ENCODE measurements at places on chromosomes 11 and 22.

DNA sequence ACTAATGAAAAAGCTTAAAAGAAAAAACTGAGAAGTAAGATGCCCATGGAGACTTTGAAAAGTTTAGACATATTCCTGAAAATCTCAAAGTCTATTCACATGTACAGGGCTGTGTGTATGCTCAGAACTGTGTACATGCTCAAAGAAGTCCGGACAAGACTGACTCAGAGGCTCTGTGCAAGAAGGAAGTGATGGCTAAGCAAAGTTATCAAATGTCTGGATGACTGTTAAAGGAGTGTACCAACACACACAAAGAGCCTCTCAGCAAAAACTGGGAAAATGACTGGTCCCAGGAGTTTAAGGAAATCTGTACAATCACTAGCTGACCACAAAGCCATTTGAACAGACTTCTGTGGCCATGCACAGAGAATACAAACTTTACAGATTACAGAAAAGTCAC is 33.1 kb upstream of the ARHGAP32 start:
- no peak for DNase-seq

- DNase-seq = no peak
Measured at GRCh38 chr22:37402184-37402506, 25.1 kb downstream of the ELFN2 start.

- DNase-seq = no peak
Measured at GRCh38 chr11:47863189-47863897, 15.2 kb upstream of the NUP160 start.

DNA sequence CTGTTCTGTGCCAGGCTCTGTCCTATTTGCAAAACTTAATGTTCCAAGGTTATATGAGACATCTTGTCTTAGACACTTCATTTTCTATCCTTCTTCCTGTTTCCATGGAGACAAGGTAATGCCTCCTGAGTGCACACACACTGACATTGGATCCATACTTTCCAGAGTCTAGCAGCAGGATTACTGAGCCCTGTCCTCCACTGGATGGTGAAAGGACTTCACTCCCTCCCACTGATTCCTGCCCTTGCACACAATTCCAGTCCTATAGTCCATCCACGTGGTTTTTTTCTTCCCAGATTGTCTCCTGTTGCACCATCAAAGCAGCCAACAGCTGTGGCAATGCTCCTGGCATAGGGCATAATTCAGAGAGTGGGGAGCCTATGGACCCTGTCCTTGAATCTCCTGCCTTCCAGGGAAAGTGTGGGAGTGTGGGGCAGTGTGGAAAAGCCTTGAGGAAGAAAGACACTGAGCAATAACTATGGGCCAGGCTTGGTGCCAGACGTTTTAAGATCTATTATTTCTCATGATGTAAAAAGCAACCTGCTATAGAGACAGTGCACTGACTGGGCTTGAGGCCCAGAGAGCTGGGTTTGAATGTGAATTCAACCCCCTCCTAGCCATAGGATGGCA is 31.3 kb downstream of the SERPINH1 start:
- DNase-seq = no peak

- DNase-seq = no peak
Measured at GRCh38 chr11:110513259-110513801, 83.6 kb downstream of the FDX1 start.

GRCh38 chr22:49525801-49526535 is 301.7 kb downstream of the BRD1 start:
- DNase-seq = no peak

DNA sequence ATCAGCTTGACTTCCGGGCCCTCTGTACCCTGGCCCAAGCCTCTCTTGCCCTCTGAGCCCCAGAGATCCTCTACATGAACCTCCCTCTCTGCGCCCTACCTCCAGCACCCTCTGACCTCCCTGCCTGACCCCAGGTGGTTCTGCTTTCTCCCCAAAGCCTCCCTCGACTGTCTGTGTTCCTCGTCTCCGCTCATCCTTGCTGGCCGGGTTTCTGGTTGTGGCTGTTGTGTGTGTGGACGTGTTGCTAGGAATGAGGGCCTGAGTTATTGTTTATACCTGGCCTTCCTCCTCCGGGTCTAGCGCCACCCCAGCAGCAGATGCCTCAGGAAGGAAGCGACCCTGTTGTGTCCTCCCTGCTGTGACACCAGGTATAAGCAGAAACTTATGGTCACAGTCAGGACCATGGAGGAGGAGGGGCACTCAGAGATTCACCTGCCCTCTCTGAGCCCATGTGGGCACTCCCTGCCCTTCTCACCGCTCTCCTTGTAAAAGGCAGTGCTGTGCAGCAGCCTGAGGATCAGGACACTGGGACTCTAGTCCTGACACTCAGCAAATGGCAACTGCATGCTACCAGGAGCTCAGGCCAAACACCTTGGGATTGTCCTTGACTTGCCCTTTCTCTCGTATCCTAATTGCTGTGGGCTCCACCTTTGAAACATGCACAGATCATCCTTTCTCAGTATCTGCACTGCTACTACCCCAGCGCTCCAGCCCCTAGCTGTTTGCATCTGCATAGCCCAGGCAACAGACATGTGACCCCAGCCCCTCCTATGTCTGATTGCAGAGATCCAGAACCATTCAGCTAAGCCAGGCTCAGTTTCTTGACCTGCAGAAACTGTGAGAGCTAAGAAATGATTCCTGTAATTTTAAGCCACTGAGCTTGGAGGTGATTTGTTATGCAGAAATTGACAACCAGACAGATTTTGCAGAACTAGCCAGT is 140.1 kb downstream of the ST3GAL4 start:
- DNase-seq = no peak

- no peak for DNase-seq
Measured at GRCh38 chr22:39239561-39240423, 5.0 kb downstream of the PDGFB start.

GRCh38 chr11:88814076-88814475 is 251.7 kb downstream of the GRM5 start:
- no peak for DNase-seq

DNA sequence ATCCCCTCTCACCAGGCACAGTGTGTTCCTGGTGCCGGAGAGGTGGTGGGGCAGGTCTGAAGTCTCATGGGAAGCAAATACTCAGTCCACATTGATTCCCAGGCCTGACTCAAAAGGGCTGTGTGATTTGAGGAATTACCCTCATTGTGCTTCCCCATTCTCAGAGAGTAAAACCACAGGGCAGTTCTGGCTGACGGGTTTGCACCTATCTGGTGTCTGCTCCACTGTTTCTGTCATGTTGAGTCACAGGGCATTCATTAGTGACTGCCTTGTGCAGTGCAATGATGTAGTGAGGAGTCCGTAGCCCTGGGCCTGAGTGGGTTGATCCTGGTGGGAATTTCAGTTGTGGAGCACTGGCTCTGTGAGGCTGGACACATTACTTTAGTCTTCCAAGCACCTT is 85.2 kb upstream of the ARHGAP20 start:
- DNase-seq = no peak

DNA sequence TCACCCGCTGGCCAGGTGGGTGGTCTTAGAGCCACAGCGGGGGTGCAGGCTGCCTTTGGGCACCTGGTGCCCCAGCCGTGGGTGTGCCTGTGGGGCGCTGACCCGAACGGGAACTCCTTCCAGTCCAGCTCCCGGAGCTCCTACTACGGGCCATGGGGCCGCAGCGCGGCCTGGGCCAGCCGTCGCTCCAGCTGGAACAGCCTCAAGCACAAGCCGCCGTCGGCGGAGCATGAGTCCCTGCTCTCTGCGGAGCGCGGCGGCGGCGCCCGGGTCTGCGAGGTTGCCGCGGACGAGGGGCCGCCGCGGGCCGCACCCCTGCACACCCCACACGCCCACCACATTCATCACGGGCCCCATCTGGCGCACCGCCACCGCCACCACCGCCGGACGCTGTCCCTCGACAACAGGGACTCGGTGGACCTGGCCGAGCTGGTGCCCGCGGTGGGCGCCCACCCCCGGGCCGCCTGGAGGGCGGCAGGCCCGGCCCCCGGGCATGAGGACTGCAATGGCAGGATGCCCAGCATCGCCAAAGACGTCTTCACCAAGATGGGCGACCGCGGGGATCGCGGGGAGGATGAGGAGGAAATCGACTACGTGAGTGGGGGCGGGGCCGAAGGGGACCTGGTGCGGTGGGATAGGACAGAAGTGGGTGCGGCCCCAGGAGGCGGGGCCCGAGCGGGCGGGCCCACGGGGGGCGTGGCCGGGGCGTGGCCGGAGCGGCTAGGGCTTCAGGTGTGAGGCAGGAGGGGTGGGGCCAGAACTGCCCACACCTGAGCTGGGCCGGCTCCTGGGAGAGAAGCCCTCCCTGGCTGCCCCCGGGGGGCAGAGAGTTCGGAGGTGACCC is 91.5 kb downstream of the CACNA1I start:
- no peak for DNase-seq

- no peak for DNase-seq
Measured at GRCh38 chr11:125923012-125923579, 18.8 kb downstream of the DDX25 start.

DNA sequence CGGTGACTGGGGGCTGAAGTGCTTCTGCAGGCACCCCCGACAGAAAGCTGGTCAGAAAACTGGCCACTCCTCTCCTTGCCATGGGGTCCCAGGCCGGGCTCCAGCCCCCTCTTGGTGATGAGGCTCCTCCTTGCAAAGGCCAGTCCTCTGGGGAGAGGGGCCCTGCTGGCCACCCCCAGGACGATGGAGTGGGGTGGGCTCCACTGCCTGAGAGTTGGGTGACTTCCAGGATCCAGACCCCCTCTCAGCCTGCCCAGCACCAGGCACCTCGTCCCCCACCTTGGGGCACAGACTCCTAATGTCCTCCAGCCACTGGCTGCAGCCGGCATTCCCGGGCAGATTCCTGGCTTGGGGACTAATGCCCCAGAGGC is 441 bp upstream of the RPS6KA4 start:
- DNase-seq = no peak

GRCh38 chr11:31089117-31089516 is 280.4 kb downstream of the DCDC1 start:
- DNase-seq = no peak

DNA sequence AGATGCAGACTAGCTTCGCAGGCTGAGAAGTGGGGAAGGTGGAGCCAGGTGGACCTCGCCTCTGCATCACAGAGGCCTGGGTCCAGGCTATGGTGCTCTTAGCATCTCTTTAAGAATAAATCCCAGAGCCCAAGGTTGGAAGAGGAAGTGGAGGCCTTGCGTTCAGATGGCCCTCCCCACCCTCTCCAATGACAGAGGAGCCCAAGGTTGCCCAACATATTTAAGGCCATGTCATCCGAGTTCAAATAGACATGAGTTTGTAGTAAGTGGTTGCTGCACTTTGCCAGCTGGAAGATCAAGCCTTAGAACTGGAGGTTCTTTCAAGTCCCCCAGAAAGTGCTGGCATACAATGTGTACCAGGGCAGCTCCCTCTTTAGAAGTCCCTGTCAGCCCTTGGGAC is 47.1 kb upstream of the HORMAD2 start:
- no peak for DNase-seq

- DNase-seq = no peak
Measured at GRCh38 chr11:29161191-29161590, 855.6 kb downstream of the KCNA4 start.

- no peak for DNase-seq
Measured at GRCh38 chr11:87036756-87037449, 831 bp upstream of the TMEM135 start.

GRCh38 chr11:12678092-12678491 is 3.9 kb downstream of the TEAD1 start:
- DNase-seq = no peak

GRCh38 chr11:76598426-76598839 is 72.1 kb downstream of the LRRC32 start:
- DNase-seq = no peak

DNA sequence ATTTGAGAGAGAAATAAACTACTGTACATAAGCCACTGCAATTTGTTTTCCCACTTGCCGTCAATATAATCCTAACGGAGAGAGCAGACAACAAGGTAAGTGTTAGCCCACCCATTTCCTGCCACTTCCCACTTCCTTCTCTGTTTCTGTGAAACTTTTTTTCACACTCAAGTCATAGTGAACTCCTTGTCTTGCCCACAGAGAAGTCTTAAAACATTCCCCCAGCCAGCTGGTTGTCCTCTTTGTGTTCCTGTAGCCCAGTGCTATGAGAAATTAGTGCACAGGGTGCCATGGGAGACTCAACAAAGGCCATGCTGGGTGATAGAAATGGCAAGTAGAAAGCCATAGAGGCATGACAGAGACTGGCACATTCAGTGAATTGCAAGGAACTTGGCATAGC is 208.6 kb downstream of the BLID start:
- no peak for DNase-seq

DNA sequence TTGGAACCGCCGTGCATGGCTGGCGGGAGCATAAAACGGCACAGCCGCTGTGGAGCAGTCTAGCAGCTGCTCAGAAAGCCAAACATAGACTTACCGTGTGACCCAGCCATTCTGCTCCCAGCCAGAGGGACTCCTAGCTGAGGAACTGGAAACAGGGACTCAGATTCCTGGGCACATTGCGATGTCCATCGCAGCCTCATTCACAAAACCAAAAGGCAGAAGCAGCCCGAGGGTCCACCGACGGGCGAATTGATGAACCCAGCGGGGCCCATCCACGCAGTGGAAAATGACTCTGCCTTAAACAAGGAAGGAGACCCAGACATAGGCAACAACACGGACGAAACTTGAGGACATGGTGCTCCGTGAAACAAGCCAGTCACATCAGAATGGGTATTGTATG is 5.7 kb upstream of the MUC5B start:
- DNase-seq = no peak

DNA sequence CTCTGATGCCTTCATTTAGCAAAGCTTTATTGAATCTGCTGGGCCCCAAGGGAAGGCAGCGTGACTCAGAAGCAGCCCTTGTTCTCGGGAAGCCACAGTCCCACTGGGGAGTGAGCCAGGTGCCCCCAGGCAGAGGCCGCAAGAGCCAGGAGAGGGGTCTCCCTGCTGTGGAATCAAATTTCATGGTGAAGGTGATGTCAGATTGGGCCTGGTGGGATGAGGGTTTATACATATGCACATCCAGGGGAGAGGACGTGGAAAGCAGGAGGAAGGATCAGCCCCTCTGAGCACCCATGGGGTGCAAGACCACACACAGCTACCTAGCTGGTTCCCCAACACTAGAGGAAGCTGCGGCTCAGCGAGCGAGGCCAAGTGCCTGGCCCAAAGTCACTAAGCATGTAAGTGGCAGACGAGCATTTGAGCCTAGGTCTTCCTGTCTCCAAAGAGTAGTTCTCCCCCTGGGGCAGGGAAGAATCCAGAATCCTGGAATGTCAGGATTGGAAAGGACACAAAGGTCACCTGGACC is 2.0 kb downstream of the SYNGR1 start:
- DNase-seq = no peak

DNA sequence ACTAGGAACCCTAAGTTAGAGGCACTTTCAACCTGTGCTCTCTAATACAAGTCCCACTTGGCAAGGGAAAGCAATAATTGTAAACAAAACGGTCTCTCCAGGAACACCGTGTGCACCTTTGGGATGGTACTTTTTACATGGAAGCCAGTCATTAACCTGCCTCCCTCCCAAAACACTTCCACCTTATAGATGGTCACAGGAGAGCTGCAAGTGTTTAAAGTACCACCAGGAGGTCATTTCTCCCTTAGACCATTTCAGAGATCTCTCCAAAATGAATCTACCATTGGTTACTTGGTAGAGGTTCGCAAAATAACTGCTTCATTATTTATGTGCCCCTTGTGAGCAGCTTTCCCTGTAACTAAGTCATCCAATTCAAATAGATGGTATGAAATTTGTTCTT is 375.3 kb downstream of the DYNC2H1 start:
- DNase-seq = no peak
